ENCODE measurements at places on chromosomes 16 and 17.

- no peak for DNase-seq
Observed at GRCh38 chr17:66805567-66805966, 29.4 kb upstream of the CACNG5 start.

- no peak for DNase-seq
Observed at GRCh38 chr16:68839831-68840230, 3.5 kb upstream of the TANGO6 start.

DNA sequence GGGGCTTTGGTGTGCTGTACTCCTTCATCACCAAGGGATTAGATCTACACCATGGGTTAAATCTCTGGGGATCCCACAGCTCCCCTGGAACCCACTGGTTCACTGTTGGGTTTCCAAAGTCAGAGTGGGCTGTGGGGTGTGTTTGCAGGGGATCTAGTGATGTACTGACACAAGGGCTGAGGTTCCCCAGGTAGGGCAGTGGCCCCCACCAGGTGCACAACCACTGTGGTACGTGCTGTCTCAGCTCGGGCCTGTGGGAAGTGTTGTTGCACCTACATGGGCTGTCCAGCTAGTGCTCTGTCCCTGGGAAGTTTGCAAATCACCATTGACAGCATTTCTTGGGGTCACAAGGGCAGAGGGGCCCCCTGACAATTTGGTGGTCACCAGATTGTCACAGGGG lies 134.4 kb upstream of the CDH8 start:
- DNase-seq: no peak

DNA sequence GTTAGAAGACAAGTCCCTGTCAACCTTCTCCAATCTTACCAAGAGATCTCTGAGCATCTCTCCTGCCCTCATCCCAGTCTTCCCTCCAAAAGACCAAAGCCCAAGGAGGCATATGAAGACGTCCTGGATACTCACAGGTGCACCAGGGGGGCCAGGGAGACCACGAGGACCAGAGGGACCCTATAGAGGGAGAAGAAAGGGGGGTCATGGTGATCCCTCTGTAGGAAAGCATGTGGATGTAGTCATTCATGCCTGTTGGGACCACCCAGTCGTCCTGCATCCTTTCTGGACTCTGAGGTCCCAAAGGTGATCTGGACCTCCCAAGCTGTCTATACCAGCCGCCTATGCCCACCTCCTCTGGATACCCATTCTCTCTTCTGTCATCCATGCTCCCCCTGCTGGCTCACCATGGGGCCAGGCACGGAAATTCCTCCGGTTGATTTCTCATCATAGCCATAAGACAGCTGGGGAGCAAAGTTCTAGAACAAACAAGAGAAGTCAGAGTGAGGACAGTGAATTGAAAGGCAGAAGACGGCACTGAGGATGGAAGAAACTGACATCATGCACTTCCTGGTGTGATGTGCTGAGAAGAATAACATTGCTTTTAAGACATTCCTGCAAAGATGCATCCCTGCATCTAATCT lies 3.3 kb downstream of the COL1A1 start:
- DNase-seq: peak; percentile 24

GRCh38 chr17:9973669-9974447 lies 68.8 kb upstream of the RCVRN start:
- no peak for DNase-seq

Measured in DMS 273 treated with DMSO at 0.1 percent for 48 hours (cell line).